Activated T-helper 2 cell treated with anti-CD3 and anti-CD28 coated beads, Interferon-gamma antibody, Interleukin-2, Interleukin-4, amounts not matched to agents 10 μg/mL and 5 μg/mL and 100 μg/mL, durations not matched to agents 14 hours and 24 hours and 36 hours (primary cell): ENCODE measurements at places on chromosomes 4 and X. TPM values are rescaled to one million over a fixed set of nuclear protein-coding genes. Genes with fewer than 3 reads are reported as not detected.

GRCh38 chr4:6308899-6309643 is 39.4 kb downstream of the WFS1 start:
- DNase-seq: no peak

The ADAM29 gene
- total RNA-seq: not detected in 2 replicates

The XAGE1A gene
- not detected in 2 replicates for total RNA-seq

DNA sequence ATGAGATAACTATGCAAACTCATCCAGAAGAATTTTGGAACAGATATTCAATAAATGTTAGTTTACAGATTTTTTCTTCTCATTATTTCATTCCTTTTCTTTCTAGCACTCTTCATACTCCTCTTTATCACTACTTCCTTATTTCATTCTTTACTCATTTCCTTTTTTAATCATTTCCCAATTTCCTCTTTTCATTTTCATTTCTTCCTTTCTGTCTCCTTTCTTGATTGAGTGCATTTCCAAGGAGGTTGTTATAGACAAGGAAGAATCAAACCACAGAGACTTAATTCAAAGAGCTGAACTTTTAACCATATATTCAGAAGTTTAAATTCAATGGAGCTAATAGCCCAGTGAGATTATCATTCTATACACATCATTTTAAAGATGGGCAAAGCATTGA is 600.7 kb downstream of the ARAP2 start:
- DNase-seq: no peak

DNA sequence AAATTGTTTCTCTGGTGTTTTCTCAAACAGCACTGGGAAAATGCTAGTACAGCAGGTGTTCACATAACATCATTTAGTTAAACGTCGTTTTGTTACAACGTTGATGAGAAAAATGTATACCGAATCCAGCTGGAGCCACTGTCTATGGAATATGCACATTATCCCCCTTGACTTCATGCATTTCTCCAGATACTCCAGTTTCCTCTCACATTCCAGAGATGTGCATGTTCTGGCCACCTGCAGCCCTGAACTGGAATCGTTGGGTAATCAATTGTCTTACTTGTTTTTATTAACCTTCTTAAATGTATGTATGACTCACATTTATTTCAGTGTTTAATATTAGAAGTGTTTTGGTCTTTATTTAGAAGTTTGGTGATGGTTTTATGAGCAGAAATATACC is 18.4 kb upstream of the ODAM start:
- DNase-seq: no peak

DNA sequence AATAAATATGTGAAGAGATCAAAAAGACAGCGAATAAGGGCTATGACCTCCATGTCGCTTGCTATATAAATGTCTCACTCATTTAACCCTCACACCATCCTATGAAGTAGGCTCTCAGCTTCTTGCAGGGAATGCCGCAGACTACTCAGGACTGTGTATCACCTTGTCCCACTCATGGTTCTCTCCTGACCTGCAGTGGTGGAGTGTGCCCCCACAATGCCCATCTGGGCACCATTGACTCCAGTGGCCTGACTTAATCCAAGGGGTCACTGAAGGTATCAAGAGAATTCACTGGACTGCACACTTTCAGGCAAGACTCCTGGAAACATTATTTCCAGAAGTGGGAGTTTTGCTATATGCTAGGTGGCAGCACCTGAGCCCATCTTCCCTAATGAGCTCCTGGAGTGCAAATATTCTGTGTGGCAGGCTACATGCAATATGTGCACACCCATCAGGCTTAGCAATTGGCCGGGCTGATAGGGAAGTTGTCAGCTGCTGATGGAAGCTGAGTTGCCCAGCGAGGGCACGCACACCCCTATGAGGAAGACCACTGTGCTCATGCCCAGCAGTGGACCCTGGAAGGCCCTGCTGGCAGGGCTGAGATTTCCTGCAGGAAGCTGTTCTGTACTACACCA is 8.2 kb upstream of the EFNB1 start:
- no peak for DNase-seq

The DCAF4L1 gene
- 0.11 and 0.18 TPM in 2 replicates for total RNA-seq

- DNase-seq: no peak
Measured at GRCh38 chr4:86129546-86129945, 230.3 kb downstream of the MAPK10 start.

GRCh38 chrX:8955511-8955910 is 78.4 kb downstream of the FAM9B start:
- no peak for DNase-seq

DNA sequence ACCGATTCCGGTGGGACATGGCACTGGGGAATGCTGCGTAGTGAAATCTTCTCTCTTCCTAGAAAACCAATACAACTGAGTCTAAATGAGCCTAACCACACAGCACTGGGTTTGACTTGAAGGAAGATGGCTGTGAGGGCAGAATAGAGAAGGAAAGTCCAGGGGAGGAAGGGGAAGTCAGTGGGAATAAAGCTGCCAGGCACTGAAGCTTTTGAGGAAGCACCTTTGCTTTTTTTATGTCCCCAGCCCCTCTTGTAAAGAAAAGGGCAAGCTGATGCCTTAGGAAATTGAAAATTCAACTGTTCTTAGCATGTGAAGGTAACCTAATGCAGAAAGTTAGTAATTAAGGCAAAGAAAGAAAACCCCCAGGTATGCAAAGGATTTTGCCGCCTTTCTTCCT is 20.6 kb downstream of the MED28 start:
- DNase-seq: no peak

DNA sequence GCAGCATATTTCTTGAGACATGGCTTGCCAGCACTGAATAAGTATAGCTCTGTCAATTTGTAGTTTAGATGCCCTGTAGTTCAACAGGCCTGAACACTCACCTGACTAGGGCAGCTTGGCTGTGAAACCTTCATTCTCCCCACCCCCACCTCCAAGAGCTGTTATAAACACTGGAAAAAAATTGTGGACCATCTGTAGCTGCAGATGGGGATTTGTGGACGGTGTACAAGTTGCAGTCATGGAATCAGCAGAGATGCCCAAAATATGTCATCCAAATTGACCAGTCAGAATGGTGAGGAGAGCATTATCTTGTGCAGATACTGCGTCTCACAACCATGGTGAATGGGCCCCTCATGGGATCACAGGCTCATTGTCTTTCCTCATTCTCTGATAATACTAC is 76.2 kb upstream of the PAQR3 start:
- no peak for DNase-seq

DNA sequence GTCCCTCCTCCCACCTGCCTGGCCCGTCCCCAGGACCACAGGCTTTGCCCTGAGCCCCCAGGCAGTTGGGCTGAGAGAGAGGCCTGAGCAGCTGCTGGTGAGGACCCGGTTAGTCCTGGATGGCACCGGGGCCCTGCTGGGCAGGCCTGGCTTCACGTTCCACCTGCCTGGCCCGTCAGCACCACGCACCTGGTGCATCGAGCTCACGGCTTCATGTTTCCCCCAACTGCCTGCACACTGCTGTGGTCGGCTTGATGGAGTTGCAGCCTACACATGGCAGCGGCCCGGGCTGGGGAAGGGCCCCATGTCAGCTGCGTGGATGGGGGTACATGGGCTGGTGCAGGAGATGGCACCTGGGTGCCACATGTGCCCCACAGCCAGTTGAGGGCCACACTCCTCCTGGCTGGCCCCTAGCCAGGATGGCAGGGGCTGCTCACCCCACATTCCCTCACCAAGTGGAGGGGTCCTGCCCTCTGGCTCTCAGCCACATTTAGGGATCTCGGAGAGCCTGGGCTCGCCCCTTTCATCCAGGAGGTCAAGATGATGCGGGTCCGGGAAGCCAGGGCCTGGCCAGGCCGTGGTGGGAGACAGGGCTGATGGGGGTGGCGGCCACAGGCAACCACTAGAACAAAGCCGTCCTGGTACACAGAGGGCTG is 28.5 kb downstream of the NKX1-1 start:
- DNase-seq: no peak

- DNase-seq: no peak
Measured at GRCh38 chr4:175891851-175892250, 79.8 kb upstream of the GPM6A start.

The NHS gene
- total RNA-seq: 3.8 and 8.3 TPM in 2 replicates

DNA sequence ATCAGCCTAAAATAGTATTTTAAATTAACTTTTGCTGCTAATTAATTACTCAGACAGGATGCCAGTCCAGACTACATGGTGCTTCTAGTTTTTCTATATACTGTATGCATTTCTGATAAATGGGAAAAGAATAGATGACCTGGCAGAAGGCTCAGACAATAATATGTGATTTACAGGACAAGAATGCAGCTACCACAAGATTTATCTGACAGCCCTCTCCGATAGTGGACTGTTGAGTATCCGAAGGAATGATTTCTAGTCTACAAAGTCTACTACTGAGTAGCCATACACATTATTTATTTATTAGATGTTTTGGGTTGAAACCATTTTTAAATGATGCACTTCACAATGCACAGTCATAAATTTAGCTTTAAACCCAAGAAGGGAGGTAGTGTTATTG is 212.8 kb downstream of the MAB21L2 start:
- DNase-seq: no peak

GRCh38 chrX:38149016-38149415 is 71.7 kb downstream of the SRPX start:
- DNase-seq: no peak

GRCh38 chrX:41005445-41005992 is 79.7 kb upstream of the USP9X start:
- no peak for DNase-seq

DNA sequence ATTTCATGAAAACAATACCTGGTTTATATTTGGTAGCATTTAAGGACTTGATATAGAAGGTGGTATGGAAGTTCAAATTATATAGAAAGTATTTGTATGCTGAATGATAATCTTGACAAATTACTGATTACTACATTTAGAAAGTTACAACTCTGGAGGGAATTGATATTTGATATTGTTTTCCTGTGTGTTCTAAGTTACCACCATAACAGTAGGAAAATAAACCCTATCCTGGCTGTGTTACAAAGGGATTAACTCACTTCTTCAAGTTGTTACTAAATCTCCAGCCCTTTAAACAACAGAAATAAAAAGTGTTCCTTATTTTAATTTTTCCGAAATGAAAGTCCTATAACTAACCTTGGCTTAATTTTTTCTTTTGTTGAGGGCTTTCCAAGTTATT is 36.6 kb downstream of the FHL1 start:
- no peak for DNase-seq

- no peak for DNase-seq
Measured at GRCh38 chr4:157223456-157223855, 2.9 kb downstream of the GRIA2 start.

GRCh38 chr4:145839151-145839550 is 99.5 kb downstream of the ZNF827 start:
- DNase-seq: no peak

DNA sequence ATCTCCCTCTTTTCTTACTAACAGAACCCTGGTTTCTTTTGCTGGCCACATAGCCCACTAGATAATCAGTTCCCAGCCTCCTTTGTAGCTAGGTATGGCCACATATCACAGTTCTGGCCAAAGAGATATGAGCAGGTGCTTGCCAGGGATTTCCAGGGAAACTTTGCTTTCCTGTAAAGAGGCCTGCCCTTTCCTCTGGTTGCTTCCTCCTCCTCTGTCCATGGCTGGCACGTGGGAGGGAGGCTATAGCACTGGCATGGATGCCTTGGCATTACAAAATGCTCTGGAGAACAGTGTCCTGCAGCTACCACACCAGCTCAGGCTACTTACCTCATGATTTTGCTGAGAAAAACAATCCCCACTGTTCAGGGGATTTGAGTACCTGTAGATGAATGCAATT is 27.5 kb downstream of the RAB33B start:
- no peak for DNase-seq

The MAGEA11 gene
- not detected in 2 replicates for total RNA-seq

DNA sequence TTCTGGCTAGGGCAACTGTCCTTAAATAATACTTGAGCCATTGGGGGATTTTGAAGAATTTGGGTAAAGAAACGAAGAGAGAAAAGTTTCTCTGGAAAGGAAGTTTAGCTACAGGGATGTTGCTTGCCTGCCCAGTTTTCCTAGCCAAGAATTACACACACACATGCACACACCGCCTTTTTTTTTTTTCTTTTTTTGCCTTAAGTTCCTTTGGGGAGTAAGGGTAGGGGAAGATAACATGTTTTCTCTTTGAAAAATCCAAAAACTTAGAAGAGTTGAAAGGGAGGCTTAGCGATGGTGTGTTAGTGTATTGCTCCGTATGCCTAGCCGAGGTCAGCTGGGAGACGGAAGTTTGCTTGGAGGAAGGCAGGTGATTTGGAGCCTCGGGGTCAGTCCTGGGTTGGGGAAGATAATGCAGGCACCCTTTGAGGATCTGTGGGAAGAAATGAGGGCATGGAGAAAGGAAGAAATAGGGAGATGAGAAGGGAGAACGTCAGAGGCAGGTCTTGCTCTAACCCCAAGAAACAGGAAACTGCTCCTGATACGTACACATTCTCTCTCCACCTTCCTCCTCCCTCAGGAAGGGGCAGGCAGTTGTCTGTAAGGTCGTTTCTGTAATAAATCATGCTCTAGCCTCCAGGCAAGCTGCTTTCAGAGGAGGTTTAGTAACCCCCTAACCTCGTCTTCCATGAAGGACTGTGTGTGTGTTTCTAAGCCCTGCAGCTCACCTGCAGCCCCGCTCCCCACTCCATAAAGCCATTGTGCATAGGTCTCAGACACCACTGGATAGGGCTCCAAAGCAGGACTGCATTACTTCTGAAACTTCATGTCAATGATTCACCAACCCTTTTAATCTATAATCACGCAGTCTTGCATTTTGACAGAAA is 10.5 kb downstream of the KLF3 start:
- no peak for DNase-seq

- DNase-seq: no peak
Measured at GRCh38 chr4:38330321-38330720, 333.7 kb upstream of the KLF3 start.

The AFF2 gene
- 3.2 and 3.3 TPM in 2 replicates for total RNA-seq

GRCh38 chr4:187027272-187027671 is 303.6 kb upstream of the FAT1 start:
- no peak for DNase-seq

GRCh38 chr4:23023121-23023520 is 330.4 kb downstream of the GBA3 start:
- no peak for DNase-seq

The CSAG1 gene
- not detected in 2 replicates for total RNA-seq

- DNase-seq: no peak
Measured at GRCh38 chr4:161186012-161186411, 977.8 kb downstream of the FSTL5 start.

DNA sequence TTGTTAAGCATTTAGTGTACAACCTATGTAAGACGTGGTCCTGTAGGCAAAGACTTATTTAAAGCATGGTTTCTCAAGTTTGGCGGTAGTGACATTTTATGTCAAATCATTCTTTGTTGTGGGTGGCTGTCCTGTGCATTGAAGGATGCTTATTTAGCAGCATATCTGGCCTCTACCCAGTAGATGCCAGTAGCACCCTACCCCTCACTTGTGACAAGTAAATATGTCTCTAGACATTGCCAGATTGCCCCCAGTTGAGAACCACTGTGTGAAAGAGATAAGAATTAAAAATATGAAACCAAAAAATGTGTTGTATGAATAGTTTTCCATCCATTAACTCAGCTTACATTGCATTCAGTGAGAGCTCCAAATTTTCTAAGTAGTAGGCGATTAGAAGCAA is 25.5 kb downstream of the MMAA start:
- no peak for DNase-seq

DNA sequence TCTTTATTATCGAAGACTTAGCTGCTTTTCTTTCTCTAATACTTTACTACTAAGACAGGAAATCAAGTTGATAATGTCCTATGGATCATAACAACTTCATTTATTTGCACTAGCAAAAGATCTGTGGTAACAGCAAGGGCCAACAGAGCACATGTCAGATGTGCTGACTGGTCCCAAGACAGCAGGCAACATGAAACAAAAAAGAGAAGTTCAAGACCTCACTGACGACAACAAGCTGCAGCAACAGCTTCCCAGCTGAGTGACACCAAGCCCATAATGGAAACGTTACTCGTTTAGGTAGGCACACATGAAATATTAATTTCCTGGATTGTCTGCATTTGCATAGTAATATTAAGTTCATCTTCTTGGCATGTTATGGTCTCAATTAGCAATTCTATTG is 126.9 kb downstream of the UNC5C start:
- no peak for DNase-seq
